Lower leg skin (tissue), 4 donors: ENCODE measurements at places on chromosomes 3 and 15. TPM values are rescaled to one million over a fixed set of nuclear protein-coding genes. Genes with fewer than 3 reads are reported as not detected.

The RNF111 gene
- total RNA-seq = 25.0 TPM

GRCh38 chr3:114155370-114155821 lies 23.5 kb downstream of the DRD3 start:
- DNase-seq = no peak

The ACTRT3 gene
- total RNA-seq = 0.27 TPM

- no peak for DNase-seq
These were observed 11.7 kb downstream of the EXD1 start for GRCh38 chr15:41218851-41219250.

DNA sequence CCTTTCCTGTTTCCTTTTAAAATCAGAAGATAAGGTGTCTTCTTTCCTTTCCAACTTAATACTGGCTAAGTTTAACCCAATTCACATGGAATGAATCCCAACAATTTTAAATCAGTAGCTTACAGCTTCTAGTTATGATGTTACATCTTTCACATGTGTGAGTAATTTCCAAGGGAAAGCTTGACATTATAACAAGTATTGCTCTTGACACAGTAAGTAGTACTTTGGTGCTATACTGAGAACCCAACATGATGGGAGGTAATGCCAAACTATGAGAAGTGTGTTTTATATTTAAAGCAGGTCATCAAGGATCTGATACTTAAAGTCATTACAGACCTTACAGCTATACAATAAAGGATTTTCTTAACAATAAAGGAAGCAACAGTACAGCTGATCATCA lies 29.1 kb downstream of the RABL3 start:
- DNase-seq = no peak

GRCh38 chr3:21682206-21682605 lies 68.8 kb downstream of the ZNF385D start:
- no peak for DNase-seq

- DNase-seq = no peak
These were observed 318.4 kb upstream of the COL8A1 start for GRCh38 chr3:99319961-99320360.

The RASGRP1 gene
- total RNA-seq = 18.4 TPM

DNA sequence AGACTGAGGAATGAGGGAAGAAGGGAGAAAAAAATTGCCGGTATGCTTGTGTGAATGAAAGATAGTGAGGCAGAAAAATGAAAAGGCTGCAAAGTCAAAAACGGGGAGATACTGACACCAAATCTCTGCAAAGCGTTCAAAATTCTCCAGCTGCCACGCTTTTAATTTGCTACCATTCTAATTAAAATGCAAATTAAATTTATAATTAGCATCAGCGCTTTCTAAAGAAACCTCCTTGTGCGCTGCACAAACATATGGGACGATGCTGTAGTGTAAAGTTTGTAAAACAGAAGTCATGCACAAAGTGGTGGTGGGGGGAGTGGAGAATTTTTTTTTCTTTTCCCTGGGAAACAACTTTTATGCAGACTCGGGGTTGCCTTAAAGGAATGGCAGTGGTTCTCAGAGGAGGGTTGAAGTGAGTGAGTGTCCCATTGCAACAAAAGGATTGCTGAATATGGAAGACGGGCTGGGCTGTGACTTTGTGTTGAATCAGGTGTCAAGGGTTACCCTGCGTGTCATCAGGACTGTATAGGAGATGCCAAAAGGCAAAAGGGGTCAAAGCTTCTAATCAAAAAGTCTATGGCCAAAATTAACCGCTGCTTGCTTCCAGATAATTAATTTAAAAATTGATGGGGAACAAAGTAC lies 472.2 kb downstream of the NR2F2 start:
- no peak for DNase-seq

GRCh38 chr3:13654330-13655060 lies 105.6 kb downstream of the FBLN2 start:
- no peak for DNase-seq

The DCP1A gene
- total RNA-seq = 21.4 TPM

- DNase-seq = no peak
These were observed 65.9 kb downstream of the PGPEP1L start for GRCh38 chr15:98941595-98942255.

- no peak for DNase-seq
These were observed 32.4 kb downstream of the CCDC12 start for GRCh38 chr3:46944191-46944590.

DNA sequence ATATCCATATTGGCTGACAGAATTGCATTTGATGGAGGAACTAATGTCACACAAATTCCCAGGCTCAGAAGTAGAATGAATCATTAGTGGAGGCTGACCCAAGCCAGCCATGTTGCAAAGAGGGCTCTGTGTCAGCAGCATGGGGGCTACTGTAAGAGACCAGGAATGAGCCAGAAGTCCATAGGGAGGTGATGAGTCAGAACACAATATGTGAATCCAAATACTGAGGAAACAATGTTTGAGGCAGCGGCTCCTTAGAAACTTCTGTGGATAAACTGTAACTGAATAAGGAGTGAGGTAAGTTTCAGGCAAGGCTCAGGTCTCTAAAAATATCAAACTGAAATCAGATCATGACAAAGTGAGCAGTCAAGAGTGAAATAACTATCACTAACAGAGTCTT lies 170.7 kb downstream of the WDR72 start:
- DNase-seq = no peak

- DNase-seq = no peak
These were observed 12.9 kb downstream of the ISL2 start for GRCh38 chr15:76349301-76350070.

The LACTB gene
- 21.3 TPM for total RNA-seq

DNA sequence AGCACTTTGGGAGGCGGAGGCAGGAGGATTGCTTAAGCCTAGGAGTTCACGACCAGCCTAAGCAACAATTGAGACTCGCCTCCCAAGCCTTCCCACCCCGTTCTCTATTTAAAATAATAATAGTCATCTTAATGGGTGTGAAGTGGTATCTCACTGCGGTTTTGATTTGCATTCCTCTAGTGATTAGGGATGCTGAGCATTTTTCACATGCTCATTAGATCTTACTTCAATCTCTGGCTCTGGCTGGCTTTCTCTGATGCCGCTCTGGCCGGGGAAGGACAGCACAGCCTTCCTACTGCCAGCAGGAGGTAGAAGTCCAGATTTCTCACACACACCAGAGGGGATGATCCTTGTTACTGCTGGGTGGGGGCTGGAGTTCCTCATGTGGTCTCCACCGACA lies 7.4 kb upstream of the EIF4A2 start:
- DNase-seq = no peak

DNA sequence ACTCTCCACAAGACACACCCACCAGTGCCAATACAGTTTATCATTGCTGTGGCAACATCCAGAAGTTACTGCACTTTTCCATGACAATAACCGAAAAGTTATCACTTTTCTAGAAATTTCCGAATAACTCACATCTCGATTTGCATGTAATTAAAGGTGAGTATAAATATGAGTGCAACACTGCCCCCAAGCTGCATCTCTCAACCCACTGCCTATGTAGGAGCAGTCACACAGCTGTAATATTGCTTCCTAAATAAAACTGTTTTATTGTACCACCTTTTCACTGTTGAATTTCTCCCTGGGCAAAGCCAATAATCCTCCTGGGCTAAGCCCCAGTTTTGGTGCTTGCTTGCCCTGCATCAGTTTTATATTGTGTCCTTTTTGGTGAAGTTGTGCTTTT lies 601.0 kb upstream of the EPHA6 start:
- DNase-seq = no peak

DNA sequence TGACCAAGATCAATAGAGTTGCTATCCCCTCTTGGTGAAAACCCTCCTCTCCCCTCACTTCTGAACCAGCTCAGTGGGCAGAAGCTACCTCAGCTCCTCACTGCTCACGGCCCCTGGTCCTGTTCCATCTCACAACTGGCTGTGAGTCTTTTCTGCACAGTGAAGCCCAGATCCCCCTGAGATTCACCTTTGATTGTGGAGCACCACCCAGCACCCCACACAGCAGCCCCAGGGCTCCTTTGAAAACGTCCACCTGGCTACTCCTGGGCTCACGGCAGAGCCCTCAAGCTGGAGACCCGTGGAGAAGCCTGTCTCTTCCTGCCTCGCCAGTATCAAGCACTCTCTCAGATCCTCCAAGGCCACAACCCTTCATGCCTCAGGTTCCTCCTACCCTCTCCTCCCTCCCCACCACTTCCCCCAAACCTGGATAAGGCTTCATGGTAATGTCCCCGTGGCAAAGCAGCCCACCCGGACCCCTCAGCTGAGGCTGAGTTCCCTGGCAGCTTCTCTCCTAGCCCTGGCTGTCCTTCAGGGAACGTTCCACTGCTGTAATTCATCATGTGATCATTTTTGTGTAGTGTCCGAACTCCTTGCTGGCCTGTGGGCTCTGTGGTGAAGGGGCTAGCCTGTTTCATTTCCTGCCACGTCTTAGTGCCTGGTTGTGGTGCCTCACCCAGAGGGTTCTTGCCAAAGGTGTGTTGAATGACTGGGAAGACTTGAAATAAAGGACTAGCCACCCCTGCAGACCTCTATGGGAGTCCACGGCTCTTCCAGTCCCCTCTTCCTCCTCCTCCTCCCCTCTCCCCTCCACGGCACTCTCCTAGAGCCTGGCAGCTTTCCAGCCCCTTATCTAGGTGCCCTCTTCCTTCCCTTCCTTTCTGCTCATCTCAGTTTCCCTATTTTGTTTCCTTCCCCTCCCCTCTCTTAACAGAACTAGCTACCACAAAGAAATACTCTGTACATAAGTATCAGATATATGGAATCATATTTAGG lies 44.5 kb downstream of the KY start:
- no peak for DNase-seq

The NEK11 gene
- total RNA-seq = 6.3 TPM

The PPARG gene
- total RNA-seq = 8.4 TPM

GRCh38 chr3:9613056-9613748 lies 36.1 kb upstream of the MTMR14 start:
- no peak for DNase-seq

The PLSCR2 gene
- total RNA-seq = not detected

DNA sequence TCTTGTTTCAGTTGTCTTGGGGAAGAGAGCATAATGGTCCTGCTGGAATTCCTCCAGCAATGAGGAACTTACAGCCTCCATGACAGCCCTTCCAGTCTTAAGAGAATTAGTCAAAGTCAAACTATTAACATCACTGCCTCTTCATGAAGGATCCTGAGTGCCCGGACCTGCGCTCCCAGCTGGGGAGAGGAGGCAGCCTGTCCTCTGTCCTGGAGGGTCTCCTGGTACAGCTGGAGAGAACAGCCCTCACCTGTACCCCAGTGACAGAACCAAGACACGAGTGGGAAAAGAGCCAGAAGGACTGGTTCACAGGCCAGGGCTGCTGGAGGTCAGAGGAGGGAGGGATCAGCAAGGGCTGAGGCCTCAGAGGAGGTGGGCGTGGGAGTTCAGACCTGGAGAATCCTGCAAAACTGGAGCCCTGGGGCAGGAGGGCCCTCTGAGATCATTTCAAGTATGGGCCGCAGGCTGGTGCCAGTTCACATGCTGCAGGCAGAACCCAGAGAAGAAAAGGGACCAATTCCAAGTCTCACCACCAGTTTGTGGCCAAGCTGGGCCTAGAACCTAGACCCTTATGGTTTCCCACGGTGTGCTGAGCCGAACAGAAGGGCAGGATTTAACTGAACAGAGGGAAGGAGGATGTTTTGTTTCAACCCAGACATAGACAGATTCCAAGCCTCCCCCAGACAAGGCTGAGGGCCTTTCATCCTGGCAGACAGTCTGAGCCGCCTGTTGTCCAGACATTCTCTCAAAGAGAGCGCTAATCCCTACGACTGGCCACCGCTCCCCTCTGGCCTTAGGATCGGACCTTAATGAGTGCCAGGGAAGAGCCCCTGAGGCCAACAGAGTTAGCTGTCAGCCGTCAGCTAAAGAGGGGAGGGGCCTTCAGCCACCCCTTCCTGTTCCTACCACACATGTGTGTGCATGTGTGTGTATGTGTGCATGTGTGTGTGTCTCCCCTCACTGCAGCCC lies 18.2 kb downstream of the LOXL1 start:
- DNase-seq = no peak

GRCh38 chr15:65082303-65082953 lies 5.9 kb downstream of the KBTBD13 start:
- DNase-seq = no peak

DNA sequence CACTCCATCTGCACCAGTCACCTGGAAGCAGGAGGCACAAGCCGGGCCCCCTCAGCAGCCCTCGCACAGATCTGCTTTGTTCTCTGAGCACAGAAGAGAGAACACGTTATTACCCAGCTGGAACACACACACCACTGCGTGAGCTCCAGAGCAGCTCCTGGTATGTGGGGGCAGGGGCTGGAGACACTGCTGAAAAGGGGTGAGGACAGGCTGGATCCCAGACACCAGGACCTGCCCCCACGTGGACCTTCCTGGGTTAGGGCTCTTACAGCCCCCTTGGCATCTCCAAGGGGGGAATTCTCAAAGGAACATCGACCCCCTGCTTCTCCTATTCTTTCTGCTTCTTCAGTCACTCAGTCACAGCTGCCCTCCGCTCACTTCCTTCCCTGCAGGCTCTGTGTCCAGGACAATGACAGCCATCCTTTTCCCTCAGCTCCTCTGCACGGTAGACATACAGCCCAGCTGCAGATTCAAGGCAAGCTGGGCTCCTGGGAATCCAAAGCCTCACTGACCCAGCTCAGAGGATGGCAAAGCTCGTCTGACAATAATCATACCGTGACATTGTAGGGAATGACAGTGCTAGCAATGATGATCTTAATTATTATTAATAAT lies 33.7 kb downstream of the PRR20G start:
- no peak for DNase-seq

- no peak for DNase-seq
These were observed 144.7 kb downstream of the TPRG1 start for GRCh38 chr3:189316296-189317019.

DNA sequence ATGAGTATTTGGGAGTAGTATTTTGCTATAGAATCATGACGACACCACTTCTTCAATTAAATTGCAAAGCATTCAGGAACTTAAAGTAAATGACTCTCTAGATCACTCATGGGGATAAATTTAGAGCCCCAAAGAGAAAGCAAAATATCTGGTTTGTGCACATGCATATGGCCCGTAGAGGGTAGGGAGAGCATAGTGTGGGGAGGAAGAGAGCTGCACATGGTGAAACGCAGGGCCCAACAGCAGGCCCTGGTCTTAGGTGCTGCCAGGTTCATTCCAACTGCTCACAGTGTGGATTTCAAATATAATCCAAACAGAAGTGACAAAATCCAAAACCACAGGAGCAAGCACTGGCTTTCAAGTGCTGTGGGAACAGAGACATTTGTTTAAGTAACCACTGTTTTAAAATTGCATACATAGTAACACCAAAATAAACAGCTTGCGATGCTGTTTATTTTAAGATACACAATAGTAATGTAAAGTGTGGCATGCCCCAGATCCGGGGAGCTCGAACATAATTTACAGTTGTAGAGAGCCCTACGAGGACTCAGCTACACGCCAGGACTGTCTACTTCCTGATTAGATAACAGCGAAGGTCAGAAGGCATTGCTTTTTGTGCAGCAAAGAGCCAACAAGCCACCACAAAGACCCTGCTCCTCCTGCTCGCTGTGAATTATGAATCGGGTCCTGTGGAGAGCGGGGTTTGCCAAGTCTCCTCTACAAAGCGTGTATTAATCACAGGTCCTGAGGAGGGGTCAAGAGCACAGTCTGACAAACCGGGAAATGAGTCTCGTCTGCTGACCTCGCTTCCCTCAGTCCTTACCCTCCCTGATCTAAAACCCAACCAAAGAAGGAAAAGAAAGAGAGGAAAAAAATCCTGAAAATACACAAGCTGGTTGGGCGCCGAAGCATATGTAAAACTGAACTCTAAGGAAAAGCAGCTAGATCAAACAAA lies 80.6 kb downstream of the MEIS2 start:
- no peak for DNase-seq
